ENCODE measurements at places on chromosomes 2 and 18.
A peak's percentile ranks its signal among the peaks of the same experiment; 100 is the strongest.

GRCh38 chr18:44067186-44067585, 613.5 kb upstream of the SETBP1 start:
- peak; percentile 97 for DNase-seq

DNA sequence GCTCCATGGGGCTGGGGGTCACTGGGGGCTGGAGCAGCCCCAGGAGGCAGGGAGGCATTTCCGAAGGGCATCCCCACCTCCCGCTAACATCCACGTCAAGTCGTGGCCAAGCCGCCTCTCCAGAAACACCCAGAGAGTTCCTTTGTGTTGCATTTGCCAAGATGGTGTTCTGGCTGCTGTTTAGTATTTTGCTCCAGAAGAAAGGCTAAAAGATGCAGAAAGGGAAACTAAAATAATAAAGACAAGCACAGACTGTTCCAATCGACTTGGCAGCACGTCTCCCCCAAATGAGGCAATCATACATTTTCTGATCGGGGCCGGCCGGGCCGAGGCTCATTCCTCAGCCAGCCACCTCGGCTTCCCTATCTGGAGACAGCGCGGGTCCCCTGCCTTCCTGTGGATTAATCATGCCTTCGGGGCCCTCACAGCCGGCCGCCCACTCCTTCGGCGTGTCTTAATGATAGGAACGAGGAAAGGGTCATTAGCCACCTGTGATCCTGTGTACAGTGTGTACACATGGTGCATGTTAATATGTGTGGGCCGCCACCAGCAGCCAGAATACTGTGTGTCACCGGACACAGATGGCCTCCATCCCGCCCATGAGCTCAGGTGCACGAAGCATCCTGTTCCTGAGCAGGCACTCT, 169.2 kb downstream of the KLHL29 start:
- DNase-seq, result no peak

GRCh38 chr18:6031002-6031401, 135.7 kb upstream of the TMEM200C start:
- DNase-seq, result no peak

- peak; percentile 41 for DNase-seq
Observed at GRCh38 chr2:137748533-137748932, 215.7 kb upstream of the HNMT start.

GRCh38 chr2:73246850-73247249, 12.7 kb downstream of the CCT7 start:
- DNase-seq, result no peak

DNA sequence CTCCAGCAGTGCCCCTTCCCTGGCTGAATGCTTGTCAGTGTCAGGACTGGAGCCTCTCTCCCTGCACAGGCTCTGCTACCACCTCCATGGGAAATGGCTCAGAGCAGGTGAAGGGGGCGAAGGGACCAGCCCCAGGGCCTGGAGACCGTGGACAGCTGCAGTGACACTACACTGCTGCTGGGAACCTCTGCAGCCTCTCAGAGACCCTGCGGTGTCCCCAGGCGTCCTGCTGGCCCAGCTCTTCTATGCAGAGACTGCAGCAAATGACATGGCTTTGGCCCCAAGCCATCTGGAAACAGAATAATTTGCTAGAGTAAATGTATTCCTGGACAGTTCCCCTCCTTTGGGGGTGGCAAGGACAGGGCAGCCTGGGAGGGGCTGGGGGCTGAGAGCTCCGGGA, 53.2 kb downstream of the CIB4 start:
- no peak for DNase-seq

GRCh38 chr2:17538022-17538843, 2.3 kb upstream of the VSNL1 start:
- no peak for DNase-seq

GRCh38 chr2:150693556-150693955, 206.1 kb upstream of the RND3 start:
- no peak for DNase-seq

DNA sequence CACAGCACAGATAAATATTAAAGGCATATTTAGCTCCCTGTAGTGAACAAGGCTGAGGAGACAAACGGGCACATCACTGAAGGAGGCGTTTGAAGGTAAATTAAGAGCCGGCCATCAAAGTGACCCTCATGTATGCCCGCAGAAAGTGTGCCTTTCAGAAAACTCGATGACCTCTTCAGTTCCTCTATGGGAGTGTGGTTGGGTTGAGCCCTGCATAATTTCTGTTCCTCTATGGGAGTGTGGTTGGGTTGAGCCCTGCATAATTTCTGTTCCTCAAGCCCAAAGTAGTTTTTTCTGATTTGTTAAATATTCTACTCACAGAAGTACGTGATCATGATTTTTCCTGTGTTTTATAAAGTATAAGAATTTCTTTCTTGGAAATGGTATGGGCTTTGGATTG, 568.5 kb downstream of the TSN start:
- DNase-seq, result no peak

GRCh38 chr2:206802654-206803514, 37.5 kb downstream of the FASTKD2 start:
- no peak for DNase-seq

DNA sequence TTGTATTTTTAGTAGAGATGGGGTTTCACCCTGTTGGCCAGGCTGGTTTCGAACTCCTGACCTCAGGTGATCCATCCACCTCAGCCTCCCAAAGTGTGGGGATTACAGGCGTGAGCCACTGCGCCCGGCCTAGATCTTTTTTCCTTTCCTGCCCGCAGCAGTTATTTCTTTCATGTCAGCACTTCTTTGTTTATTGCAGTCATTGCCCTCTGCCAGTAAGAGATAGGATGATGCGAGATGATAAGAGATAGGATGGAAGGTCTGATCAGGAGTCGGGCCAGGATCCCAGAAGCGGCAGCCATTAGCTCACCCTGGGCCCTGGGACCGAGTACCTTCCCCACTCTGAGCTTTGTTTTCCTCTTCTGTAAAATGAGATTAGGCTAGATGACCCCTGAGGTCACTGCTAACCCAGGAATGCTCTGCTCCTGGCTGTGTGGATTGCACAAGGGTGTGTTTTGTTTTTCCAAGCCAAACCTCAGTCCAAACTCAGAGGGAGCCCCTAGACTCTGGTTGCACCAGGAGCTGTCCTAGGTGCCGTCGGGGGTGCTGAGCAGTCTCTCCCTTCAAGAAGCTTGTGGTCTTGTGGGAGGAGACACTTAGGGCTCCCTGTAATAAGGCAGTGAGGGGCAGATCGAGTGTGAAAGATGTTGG, 63.3 kb downstream of the LPIN1 start:
- no peak for DNase-seq

All from LNCaP clone FGC (cell line).